Activated CD4-positive, CD25-positive, alpha-beta regulatory T cell treated with anti-CD3 and anti-CD28 coated beads, Interleukin-2, amount 50 U/mL, for 72 hours (primary cell): ENCODE measurements at places on chromosomes 5 and 9.
A peak's percentile ranks its signal among the peaks of the same experiment; 100 is the strongest.

- no peak for DNase-seq
Measured at GRCh38 chr5:40945111-40945510, 35.8 kb downstream of the C7 start.

- DNase-seq: no peak
Measured at GRCh38 chr5:34474573-34475021, 181.5 kb upstream of the RAI14 start.

DNA sequence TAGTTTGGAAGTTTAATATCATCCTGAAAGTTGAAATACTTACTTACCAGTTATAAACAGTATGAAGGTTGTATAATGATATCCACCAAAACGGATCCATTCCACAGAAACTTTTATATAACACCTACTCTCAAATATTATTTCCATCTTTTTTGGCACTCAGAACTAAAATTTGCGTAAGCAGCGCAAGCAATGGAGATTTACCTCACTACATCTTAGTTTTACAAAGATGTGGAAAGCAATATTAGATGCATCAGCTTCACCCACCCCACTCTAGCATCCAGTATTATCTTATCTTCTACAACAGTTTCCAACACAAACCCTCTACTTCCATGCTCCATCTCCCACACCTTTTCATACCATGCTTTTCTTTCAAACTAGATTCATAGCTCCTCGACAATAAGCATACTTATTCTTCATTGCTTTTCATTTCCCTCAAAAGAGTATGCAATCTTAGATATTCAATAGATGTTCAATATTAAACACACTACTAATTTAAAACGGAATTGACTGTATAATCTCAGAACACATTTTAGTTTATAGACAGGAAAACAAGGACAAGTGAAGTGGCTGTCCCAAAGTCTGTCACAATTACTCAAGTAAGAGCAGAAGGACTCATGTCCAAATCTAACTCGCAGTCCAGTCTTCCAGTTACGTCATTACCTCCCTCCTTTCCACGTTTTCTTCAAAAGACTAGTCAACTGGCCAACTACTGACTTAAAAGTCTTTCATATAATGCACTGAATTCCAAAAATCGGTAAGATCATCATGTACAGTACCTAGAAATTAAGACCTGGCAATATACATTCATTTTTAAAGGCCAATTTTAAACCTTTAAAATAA, 2.2 kb downstream of the PPP2CA start:
- no peak for DNase-seq

- DNase-seq: no peak
Measured at GRCh38 chr9:90029996-90030395, 425.2 kb downstream of the GADD45G start.

GRCh38 chr5:77087484-77088261, 588 bp upstream of the ZBED3 start:
- no peak for DNase-seq

DNA sequence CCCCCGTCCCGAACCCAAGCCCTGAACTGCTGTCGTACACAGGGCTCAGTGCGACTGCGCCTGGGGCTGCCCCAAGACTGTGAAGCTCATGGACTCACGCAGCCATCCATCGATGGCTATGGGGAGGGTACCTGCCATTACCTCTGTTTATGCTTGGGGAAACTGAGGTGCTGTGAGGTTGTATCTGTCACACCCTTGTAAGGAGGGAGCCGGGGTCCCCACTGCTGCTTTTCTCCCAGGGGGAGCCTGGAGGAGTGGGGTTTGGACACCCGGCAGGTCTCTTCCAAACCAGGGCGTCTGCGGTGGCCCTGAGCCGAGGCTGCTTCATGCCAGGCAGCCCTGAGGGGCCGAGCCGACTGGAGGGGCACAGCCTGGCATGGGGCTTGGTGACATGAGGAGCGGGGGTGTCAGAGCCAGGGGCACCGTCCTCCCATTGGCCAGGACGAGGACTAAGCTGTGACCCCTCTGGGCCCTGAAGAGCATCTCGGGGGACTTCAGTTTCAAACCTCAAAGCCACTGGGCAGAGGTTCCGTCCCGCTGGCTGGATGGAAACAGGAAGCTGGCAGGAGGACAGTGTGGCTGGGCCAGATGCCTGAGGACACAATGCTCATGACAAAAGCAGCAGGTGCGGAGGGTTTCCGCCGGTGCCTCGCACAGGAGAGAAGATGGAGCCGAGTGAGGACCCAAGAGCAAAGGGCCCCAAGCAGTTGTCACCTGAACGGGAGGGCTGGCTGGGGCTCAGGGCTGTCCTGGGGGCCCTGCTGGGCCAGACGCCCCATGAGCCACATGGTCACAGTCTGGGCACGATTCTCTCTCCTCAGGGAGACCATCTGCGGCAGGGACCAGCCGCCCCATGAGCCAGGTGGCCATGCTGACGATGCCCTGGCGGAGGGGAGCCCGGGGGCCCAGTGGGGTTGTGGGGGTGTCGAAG, 54.4 kb upstream of the EXOC3 start:
- no peak for DNase-seq

GRCh38 chr9:69674716-69675438, 2.7 kb upstream of the APBA1 start:
- no peak for DNase-seq

DNA sequence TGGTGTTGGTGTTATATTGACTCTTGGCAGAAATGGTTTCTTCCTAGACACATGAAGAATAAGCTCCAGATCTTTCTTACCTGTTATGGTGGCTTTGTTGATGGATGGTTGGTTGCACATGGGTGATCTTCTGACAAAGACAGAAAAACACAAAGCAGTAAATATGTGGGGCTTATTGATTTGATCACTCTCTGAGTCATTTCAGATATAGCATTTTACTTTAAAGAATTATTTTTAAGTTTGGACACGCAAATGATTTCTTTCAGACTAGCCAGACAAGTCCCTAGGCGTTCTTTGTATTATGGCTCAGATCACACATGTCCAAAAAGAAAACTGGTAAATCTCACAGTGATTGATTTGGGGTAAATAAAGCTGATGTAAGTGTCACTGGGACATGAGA, 597.6 kb downstream of the RAB3C start:
- DNase-seq: no peak

GRCh38 chr9:134028076-134028475, 2.8 kb downstream of the BRD3OS start:
- DNase-seq: no peak

DNA sequence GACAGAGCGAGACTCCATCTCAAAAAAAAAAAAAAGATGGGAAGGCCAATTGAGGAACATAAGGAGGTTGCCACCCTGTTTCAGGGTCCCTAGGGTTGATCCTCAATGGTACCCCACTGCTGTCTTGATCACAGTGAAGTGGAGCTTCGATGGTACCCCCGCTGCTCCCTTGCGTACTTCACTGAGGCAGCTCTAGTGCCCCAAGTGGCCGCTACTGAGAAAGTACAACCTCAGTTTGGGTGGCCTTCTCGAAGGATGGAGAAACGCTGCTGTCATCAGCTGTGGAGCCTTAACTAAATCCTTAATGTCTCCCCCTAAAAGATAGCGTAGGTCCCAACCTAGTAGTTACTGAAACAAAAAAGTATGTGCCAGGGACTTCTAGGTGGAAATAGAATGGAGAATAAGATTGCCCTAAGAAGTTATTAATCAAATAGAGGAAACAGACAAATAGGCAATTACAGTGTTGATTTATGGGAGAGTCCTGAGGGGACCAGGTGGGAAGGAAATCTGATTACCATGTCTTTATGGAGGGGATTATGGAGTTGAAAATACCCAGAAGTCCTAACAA, 6.3 kb downstream of the TESK1 start:
- no peak for DNase-seq

- DNase-seq: no peak
Measured at GRCh38 chr5:93208141-93208751, 372.8 kb downstream of the NR2F1-AS1 start.

GRCh38 chr9:82581935-82582334, 481.0 kb downstream of the RASEF start:
- no peak for DNase-seq

DNA sequence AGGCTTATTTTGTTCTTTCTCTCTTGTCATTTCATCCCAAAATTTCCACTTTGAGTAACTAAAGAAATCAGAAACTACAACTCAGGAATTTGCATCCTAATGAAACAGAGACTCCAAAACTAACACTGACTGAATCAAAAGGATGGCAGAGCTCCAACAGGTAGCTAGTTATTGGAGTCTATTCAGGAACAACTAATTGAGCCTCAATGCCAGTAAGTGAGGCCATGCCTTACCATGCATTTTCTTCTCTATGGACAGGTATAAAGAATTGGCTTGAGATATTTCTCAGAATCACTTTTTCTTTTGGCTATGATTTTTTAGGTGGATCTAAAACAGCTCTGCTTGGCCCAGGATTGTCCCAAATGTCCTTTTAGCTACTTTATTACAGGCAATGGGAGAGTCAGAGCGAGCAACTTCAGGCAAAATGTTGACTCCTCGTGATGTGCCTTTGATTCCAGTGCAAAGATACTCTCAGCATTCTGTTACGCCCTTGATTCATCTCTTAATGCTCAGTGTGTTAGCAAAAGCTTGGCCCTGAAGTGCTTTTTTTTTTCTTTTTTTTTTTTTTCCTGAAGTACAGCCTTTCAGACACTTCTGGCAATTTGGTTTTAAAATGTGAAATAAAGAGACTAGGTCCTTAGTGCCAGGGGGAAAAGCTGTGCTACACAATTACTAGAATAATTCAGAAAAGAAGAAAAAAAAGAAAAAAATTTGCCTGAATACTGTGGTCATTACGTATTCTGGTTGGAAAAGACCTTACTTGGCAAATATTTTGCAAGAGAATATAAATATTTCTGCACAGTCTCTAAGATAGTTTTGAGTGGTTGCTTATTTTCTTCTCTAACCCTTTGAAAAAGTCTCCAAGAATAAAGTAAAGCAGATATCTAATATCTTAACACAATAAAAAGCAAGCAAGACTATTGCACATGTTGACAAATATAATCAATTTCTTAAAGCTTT, 423.7 kb downstream of the ANXA1 start:
- DNase-seq: no peak

- DNase-seq: no peak
Measured at GRCh38 chr5:158802941-158803341, 296.8 kb downstream of the EBF1 start.

GRCh38 chr9:121285835-121286687, 18.1 kb downstream of the GSN start:
- DNase-seq: no peak

GRCh38 chr5:76476474-76477038, 73.5 kb downstream of the IQGAP2 start:
- DNase-seq: no peak

DNA sequence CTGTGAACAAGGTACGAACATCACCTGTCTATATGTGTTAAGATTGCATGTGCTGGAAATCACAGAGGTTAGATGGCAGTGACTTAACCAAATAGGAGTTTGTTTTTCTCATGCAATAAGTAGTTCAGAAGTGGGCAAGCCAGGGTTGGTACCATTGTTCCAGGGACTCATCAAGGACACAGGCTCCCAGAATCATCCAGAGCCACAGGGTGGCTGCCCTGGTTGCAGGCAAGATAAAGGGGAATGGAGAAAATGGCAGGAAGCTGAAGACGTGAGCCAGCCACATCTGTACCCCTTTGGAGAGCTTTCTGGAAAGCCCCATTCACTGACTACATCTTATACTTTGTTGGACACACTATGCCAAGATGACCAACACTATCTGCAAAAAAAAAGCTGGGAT, 126.0 kb upstream of the IL12B start:
- DNase-seq: no peak

DNA sequence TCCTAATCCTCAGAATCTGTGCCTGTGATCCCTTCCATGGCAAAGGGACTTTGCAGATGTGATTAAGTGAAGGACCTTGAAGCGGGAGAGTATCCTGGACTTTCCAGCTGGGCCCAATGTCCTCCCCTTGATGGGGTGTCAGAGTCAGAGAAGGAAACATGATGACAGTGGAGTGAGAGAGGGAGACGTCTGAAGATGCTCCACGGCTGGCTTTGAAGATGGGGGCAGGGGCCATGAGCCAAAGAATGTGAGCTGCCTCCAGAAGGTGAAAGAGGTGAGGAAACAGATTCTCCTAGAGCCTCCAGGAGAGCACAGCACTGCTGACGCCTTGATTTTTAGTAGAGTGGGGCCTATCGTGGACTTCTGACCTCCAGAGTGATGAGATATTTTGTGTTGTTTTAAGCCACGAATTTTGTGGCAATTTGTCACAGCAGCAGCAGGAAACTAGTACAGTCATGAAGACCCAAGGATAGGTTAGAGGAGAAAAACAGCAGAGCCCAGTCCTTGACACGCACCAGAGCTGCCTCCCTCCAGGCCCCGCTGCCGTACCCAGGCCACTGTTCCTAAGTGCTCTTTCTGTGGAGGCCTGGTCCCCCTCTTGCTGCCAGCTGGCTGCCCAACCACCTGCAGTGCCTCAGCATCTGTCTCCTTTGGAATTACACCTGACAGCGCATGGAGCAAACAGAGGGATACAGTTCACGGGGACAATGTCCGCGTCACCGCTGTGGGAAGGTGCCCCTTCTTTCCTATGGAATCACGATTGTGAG, 78.1 kb downstream of the MACROH2A1 start:
- peak; percentile 8 for DNase-seq
